ENCODE measurements at places on chromosomes 12 and 14.

GRCh38 chr12:28054583-28054982 is 82.0 kb upstream of the PTHLH start:
- DNase-seq, result no peak

- DNase-seq, result no peak
Observed at GRCh38 chr14:88063811-88064210, 58.9 kb downstream of the GPR65 start.

DNA sequence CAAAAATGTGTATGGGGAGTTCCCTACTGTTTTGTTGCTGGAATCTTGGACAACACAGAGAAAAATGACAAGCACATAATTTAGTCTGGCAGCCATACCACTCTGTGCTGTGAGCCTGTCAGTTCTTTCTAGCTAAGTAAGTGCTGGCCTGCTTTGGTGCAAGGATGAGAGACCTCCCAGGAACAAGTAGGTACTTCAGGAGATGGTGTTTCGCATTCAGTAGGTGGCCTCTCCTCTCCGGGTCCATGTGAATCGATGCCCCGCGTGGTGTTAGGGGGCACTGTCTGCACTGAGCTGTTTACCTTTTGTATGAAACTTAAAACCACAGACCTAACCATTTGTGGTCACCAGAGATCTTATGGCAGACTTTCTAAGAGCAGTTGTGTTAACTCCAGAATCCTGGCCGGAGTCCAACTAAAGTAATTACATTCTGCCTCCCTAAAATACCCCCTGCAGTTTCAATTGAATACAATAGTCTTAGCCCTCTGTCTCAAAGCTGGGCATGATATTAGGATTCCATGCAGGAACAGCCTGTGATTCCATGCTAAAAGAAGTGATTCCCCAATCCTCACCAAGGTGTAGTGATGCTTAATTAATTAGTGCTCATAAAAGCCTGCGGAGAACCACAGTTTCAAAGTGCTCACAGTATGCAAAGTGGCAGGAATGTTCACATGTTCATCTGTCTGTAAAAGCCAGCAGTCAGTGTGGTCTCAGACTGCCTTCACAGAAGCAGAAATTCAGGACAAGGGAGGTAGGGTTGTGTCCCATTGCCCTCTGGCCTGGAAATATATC is 64.2 kb downstream of the LLPH start:
- peak; percentile 56 for DNase-seq

GRCh38 chr12:46210873-46211439 is 57.9 kb downstream of the SLC38A1 start:
- no peak for DNase-seq

DNA sequence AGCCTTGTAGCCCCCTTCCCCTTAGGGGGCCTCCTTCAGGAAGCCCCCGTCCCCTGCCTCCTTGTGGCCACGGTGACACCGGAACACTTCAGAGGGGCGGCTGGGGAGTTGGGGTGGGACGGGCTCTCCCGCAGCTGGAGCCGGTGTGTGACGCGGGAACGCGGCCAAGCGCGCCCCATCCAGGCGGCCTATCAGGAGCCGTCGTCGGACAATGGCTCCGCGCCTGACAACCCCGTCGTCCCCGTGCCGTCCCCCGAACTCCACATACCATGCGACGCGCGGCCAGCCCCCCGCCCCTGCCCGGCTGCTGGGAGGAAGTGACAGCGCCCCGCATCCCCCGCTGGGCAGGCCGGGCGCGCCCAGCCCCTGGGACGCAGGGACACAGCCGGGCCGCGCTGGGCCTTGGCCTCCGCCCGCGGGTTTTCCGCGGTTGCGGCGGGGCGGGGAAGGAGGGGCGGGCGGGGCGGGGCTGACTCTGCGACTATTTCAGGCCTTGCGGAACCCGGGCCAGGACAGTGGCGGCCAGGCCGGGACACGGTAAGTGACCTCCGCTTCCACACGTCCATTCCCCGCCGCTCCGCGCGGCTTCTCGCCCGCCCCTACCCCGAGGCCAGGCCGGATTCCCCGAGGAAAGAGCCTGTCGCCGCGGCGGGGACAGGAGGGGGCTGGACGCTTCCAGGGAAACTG is at the start of gene TNFAIP2:
TSS of gene TNFAIP2 (plus strand) at position 515 of the 687 bp plus-strand sequence. CDS start 2,997 bp downstream, outside the sequence.
- no peak for DNase-seq

GRCh38 chr12:109880043-109880931 is at the start of gene GLTP:
TSS of gene GLTP (minus strand) at chr12:109880541. CDS start at chr12:109880374, 167 bp downstream.
- DNase-seq, result no peak

GRCh38 chr14:73237219-73237785 is at the start of gene PAPLN:
TSS of gene PAPLN (plus strand) at chr14:73237506. CDS start at chr14:73239779, 2,273 bp downstream.
- no peak for DNase-seq

DNA sequence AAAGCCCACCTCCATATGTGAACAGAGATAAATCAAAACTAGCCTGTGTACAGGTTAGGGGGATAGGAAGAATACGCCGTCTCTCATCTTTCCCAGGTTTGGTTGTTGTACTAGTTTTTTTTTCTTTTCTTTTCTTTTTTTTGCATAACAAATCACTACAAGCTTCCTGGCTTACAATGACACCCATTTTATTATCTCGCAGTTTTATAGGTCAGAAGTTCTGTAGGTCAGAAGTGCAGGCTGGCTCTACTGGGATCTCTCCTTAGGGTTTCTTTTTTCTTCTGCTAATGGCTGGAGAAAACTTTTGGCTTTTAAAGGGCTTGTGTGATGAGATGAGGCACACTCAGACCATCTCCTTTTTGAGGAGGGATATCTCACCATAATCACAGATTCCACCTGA is 25.7 kb upstream of the CRY1 start:
- DNase-seq, result no peak

DNA sequence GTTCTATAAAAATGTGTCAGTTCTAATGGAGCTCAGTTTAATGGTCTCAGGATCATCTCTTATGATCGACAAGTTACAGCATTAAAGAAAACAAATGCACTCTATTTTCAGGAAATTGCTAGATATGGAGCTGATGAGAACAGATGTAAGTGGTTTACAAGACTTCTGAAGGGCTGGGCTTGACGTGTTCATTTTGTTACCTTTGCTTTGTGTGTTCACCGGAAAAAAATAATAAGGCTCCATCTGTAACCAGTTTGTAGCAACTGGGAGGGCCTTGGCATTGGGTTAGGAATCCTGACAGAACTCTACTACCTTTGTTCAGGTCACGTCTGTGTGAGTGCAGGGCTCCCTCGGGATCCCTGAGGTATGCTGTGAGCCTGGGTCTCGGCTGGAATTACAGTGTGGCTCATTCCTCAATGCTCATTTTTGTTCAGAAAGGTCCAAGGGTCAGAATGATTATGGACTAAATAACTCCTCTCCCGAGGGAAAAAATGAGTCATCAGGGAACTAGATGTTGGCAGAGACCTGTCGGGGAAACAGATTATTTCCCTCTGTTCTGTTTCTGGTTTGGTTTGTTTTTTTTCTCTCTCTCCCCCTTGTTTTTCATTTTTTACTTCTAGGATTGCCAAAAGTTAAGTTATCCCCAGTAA is 158.0 kb downstream of the SLC5A8 start:
- DNase-seq, result no peak

DNA sequence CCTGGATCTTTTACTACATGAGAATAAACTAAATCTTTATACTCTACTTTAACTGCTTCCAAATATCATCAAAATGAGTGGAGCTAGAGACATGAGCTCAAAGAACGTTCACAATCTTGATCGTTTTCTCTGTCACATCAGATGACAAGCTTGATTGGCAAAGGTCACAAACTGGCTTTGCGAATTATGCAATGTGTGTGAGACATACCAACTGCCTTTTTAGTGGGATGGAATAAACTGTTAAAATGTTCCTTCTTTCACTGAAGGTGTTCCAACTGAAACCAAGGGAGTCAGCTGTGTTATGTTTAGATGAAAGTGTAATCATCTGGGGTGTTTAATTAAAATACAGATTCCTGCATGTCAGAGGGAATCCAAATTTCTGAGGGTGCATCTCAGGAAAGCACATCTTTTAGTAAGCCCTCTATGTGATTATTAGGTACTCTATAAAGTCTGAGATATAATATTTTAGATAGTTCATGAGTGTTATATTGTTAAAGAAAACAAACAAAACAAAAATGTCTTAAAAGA is 21.9 kb downstream of the KITLG start:
- DNase-seq, result no peak

GRCh38 chr14:83197271-83197670 is 1663.6 kb upstream of the SEL1L start:
- no peak for DNase-seq

Measured in kidney epithelial cell (primary cell).